Glomerular endothelial cell (primary cell): ENCODE measurements at places on chromosomes 11 and 22.

DNA sequence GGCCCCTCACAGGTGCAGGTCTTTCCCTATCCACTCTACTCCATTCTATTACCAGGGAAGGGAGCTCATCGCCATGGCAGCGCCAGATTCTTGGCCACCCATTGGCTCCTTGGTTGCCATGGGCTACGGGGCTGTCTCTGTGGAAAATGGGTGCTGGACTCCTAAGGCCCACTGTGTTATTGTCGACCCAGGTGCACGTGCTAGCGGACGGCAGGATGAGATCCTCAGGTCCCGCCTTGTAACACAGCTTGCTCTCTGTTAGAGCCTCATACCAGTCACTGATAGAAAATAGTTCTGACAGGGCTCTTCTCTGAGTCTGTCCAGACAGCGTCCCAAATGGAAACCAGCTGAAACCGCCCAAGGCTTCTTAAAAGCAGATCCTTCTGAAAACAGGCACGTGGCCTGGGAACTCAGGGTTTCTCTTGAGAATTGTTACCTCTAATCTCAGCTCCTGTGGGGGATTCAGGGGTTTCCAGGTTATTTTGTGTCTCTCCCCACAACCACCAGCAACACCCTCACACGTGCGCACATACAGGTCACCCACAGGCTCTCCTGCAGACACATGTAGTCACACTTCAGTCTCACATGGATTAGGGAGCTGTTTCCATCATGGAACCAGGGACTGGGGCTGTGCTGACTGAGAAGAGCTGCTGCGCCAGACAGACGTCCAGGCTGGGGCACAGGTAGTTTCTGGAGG, 1.5 kb downstream of the TUB start:
- no peak for DNase-seq

- no peak for DNase-seq
Measured at GRCh38 chr11:125078516-125079140, 15.5 kb downstream of the SLC37A2 start.

GRCh38 chr22:42243802-42244060, 26.7 kb downstream of the TCF20 start:
- no peak for DNase-seq

DNA sequence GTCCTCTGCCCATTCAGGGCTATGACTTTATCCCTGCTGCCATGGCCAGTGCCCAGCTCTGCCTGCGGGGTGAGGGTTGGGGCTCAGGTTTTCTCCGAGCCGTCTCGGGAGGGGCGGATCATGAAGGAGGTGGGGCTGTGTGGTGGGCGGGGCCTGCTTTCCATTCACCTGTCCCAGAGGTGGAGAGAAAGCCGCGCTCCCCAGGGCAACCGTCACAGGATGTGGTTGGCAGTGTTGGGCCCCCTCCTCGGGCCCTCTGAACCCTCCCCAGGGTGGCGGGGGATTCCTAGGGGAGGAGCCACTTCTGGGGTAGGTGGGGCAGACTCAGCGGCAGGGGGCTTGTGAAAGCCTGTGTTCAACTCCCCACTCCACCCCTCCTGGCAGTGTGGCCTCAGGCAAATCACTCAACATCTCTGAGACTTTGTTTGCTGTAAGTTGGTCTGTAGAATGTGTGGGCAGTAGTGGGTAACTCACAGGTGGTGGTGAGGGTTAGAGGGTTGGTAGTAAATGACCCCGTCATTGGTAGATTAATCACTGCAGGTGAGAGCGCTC, 50.3 kb downstream of the CD6 start:
- no peak for DNase-seq

DNA sequence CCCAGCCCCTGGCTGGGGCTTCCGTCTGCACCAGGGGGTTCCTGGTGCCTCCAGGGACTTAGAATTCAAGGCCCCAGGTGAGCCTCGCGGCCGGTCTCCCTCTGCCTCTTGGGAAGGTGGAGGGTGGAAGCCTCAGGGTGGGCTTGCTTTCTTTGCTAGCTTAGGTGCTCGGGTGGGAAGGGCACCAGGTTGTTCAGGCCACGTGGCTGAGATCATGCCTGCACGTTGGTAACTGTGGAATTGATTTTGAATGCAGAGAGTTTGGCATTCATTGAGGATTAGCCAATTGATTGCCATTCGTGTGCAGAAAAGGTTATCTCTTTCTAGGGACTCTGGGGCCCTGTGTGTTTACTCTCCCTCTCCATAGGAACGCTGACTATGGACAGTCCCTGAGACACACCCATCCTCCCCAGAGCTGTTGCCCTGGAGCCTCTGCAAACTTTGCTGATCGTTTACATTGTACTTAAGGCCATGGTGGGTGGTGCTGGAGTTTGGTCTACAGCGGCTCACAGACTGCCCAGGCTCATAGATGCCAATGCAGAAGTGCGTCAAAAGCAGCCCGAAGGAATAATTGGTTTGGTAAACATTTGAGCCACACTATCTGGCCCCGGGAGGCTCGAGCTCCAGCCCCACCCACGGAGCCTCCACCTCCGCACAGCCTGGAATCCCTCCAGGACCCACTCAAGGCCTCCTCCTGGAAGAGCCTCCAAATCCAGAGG, 1457.7 kb downstream of the BRD1 start:
- DNase-seq: no peak

GRCh38 chr22:42062506-42063170, 8.0 kb downstream of the NAGA start:
- DNase-seq: no peak

DNA sequence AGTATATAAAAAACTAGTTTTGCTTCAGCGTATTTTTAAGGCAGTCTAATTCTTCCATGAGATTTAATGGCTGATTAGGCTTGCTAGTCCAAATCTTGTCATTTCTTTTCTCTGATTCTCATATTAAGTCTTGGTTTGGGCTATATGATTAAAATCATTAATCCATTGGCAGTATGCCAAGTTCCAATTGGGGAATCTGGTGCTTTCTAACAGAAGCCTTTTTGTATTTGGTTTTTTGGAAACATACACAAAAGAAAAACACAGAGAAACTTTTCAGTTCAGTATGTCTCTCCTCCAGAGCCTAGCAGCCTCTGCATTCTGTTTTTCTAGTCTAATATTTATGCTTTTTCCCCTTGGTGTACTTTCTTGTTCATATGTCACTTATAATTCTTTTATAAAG, 37.9 kb downstream of the SWAP70 start:
- no peak for DNase-seq

- no peak for DNase-seq
Measured at GRCh38 chr11:120842195-120842594, 181.7 kb upstream of the TBCEL start.

- no peak for DNase-seq
Measured at GRCh38 chr11:64005691-64006090, 19.5 kb downstream of the OTUB1 start.

GRCh38 chr11:24225501-24225900, 271.4 kb upstream of the LUZP2 start:
- no peak for DNase-seq

- no peak for DNase-seq
Measured at GRCh38 chr11:113168354-113169342, 145.7 kb upstream of the TTC12 start.

DNA sequence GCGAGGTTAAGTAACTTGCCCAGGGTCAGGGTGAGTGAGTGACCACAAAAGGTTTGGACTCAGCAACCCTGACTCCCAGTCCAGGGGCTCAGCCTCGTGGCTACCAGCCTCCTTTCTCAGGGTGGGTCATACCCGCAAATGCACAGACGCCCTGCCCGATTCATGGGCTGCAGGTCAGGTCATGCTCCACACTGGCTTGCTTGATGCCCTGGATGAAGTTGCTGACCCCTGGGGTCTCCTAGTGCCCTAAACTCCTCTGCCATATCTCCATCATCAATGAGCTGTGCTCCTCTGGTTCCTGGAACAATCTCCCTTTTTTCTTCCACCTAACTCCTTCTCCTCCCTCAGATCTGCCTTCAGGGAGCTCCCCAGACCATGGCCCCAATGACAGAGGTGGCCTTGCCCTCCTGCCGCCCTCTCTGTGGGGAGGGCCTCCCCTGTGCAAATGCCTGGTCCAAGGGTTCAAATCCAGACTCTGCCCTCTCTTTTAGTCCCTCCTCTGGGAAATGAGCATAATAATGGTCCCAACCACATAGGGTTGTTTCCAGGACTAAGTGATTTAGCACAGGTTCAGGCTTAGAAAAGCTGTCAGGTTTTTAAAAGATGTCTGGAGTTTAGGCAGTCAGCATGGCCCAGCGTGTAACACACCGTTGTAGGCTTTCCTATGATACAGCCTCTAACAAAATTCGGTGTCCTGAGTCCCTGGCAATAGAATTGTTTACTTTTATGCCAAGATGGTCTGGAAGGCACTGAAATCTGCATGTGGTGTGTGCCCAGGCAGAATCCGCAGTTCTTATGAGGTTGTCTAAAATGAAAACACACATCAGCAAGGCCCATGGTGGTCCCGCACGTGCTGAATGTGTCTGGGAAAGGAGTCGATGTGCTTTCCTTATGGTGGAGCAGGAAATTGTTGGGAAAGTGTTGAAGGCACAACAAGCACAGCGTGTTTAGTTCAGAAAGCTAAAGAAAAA, 63.6 kb downstream of the CD82 start:
- DNase-seq: no peak
